ENCODE measurements at places on chromosomes 16 and 17.

DNA sequence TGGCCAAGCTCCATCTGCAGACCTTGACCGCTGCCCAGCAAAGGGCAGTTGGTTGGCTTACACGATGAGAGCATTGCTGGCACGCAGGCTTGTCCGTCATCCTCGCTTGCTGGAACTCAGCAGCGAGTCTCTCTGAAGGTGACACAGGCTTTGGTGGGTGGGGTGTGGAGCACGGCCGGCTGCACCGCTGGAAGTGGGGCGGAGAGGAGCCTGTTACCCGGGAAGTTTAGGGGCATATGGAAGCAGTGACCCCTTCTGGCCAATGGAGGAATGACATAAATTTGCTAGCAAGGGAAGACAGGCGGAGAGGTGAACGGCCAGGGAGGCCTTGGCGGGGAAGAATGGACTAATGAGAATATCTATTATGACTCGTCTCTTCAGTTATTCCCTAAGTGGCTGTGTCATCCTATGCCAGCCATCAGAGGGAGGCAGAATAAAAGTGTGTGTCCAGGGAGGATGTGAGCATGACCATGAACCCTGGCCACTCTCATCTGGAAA is 65.9 kb upstream of the SDK2 start:
- peak; percentile 64 for DNase-seq

- no peak for DNase-seq
Observed at GRCh38 chr17:2911035-2911754, 115.0 kb downstream of the RAP1GAP2 start.

DNA sequence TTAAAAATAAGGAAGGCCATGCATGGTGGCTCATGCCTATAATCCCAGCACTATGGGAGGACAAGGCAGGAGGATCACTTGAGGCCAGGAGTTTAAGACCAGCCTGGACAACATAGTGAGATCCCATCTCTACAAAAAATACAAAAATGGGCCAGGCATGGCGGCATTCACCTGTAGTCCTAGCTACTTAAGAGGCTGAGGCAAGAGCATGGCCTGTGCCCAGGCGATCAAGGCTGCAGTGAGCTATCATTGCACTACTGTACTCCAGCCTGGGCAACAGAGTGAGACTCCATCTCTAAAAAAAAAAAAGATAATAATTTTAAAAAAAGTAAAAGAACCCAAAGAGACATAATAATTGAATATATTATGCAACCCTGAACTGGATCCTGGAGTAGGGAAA is 83.6 kb upstream of the ZNF423 start:
- no peak for DNase-seq

DNA sequence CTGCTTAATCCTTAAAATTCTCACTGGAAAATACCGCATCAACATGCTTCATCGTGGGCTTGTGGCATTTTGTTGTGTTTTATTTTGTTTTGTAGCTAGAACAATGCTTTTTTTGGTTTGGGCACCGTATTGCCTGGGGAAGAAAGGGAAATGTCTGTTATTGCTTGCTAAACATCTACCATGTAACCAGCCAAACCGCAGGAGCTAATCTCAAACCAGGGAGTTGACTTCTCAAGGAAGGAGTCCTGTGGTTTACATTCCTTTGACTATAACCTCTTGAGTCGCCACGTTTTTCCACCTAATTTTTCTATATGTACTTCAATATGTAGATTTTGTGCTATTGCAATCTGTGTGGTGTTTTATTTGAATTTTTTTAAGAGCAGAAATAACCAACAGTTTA is 593.5 kb upstream of the SOX9 start:
- no peak for DNase-seq

DNA sequence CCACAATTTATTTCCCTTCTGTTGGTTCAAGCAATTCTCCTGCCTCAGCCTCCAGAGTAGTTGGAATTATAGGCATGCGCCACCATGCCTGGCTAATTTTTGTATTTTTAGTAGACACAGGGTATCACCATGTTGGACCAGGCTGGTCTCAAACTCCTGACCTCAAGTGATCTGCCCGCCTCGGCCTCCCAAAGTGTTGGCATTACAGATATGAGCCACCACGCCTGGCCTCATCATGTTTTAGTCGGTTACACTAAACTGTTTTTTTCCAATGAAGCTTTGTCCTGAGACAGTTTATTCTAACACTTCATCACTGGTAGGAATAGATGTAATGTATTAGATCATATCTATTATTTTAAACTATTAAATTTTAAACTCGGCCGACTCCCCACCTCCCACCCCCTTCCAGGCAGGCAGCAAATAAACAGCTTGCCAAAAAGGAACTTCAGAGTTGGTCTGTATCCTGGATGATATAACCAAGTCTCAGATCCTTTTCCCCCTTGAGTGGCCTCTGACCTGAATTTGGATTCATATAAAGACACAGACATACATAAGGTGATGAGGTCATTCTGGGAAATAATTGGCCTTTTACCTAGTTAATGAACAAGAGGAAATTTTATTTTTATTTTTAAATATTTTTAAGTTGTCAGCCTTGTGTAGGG is 18.4 kb upstream of the CORO6 start:
- DNase-seq, result no peak

GRCh38 chr17:80133626-80133970 is 13.3 kb downstream of the EIF4A3 start:
- no peak for DNase-seq

GRCh38 chr17:42985225-42985624 is 4.9 kb downstream of the RUNDC1 start:
- DNase-seq, result no peak

- no peak for DNase-seq
Observed at GRCh38 chr17:13592427-13592826, 9.3 kb downstream of the HS3ST3A1 start.

GRCh38 chr17:18314059-18314730 is 599 bp downstream of the TOP3A start:
- DNase-seq, result no peak

GRCh38 chr16:75627851-75628250 is 4.8 kb upstream of the ADAT1 start:
- peak; percentile 62 for DNase-seq

- no peak for DNase-seq
Observed at GRCh38 chr16:49970797-49971431, 54.1 kb upstream of the CNEP1R1 start.

DNA sequence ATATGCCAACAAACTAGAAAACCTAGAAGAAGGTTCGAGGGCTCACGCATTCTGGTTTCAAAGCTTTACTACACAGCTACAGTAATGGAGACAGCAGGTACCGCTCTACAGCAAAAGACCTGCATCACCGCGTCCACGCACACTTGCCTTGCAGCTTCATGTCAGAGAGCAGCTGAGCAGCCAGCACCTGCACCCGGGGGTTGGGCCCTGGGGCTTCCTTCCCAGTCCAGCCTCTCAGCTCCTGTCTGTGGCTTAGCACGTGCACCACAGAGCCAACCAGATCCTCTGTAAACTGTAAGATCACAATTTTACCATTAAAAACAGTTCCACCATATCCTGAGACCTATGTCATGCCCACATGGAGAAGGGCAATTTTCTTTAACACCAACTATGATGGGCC is 15.3 kb downstream of the MEAK7 start:
- no peak for DNase-seq

GRCh38 chr17:82752371-82753200 is 721 bp downstream of the TBCD start:
- DNase-seq, result no peak

DNA sequence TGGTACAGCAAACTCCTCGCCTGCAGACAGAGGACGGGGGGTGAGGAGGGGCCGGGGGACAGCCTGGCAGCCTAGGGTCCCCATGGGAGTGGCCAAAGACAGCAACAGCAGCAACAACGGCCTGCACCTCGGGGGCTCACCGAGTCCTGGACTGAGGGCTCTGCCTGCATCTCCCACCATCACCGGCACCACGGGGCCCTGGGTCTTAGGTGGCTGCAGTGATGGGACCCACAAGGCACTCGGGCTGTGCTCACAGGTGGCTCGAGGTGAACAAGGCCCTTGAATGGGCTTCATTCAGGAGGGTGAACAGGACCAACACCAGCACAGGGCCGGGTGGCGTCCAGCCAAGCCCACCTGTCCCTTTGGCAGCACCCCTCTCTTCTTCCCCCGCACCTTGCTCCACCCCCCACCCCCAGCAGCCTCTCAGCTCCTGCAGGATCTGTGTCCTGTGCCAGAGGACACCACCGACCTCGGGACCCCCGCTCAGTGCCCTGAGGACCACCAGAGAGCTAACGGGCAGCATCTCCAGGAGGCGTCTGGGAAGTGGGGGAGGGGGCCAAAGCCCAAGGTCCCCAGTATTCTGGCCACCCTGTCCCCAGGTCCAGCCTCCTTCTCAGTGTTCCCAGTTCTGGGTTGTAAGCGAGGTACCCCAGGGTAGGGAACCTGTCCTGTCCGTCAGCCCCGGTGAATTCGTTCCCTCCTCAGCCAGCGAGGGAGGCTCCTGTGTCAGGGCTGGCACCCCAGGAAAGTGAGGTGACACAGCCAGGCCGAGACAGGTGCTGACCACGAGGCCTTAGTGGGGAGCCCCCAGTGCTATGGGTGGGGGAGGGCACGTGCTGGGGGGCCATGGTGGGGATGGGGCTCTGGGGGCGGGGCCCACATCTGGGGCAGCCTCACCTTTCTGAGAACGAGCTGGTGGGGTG is 94.3 kb downstream of the TBC1D16 start:
- no peak for DNase-seq

GRCh38 chr17:42563543-42563942 is 1.6 kb downstream of the COASY start:
- no peak for DNase-seq
